Left renal cortex interstitium (tissue), 4 donors: ENCODE measurements at places on chromosomes 5 and 9.

DNA sequence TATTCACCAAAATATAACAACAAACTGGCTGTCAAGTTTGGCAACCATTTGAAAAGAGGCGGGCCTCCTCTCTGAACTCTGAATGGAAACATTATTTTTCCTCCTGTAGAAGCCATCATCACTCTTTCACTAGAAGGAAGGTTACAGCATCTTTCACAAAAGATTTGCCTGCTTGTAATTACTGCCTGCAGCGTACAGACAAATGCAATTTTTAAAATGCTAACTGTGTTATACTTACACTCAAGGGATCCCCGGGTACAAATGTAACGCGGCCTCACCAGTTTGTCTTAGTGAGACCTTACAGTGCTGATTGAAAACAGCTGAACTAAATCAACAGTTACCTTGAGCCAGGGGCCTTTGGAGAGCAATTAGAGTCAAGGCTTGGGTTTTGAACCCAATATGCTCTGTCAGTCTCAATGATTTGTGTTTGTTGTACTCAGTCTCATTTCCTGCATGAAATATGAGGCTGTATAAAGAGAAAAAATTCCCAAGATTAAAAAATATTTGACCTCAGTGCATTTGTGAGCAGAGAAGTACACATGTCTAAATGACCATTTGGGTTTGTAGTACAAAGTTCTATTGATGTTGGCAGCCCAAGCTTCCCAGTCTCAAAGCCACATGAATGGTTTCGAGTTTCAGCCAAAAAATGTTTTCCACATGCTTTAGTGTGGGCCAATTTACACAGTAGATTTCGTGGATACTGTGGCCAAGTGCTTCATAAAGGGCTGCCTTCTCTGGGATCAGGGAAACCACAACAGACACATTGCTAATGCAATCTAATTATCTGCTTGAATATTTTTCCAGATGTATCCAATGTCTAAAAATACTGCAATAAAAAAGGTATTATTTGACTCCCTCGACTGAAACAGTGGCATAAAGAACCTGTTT, 500.0 kb downstream of the SPATA31D1 start:
- peak; percentile 68 for DNase-seq

GRCh38 chr5:177427211-177427822, 841 bp downstream of the GRK6 start:
- DNase-seq = no peak

DNA sequence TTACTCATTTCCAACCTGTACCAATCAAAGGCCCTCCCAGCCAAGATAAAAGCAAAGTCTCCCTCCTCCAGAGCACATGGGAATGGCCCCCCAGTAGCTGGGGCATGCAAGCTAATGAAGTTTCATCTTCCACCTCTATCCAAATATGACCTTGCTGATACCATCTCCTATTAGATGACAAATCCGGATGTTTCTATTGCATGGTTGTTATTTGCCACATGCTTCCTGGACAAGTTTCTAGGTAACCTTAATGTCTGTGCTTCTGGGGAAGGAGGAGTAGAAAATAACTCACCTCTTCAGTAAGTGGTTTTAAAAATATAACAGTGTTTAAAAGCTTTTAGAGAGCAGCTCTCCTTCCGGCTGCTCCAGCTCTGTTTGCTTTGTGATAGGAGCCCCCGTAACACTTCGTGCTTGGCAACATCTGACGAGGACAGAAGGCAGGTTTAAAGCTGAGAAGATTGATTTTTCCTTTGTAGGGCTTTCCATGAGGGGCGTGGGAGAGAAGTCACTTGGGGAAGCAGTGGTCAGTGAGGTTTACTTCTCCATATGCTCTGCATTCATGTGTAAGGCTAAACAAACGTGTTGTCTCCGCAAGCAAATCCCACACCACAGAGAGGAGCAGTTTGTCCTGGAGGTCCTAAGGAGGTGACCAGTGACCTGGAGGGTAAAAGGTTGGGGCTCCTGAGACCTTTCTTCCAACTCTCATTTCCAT, 40.3 kb upstream of the GLRX start:
- no peak for DNase-seq

- DNase-seq = no peak
Observed at GRCh38 chr5:87022415-87022814, 245.3 kb upstream of the RASA1 start.

- DNase-seq = no peak
Observed at GRCh38 chr9:9216934-9217333, 1395.9 kb downstream of the PTPRD start.

GRCh38 chr9:121141706-121142105, 60.0 kb downstream of the RAB14 start:
- no peak for DNase-seq

DNA sequence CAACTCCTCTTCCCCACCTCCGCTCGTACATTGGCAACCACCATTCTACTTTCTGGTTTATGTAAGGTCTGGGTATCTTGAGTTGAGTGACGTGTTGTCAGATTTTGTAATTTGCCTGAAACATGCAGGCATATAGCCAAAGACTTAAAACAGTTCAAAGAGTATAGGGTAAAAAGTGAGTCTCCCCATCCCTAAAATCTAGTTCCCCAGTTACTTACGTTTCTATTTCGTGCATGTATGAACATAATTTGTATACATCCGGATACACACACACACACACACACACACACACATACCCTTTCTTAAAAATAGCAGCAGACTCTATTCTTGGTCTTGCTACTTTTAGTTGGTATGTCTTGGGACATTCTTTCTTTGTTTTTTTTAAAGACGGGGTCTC, 915 bp downstream of the HSDL2 start:
- DNase-seq = no peak

GRCh38 chr5:79932510-79933504, 58.3 kb downstream of the MTX3 start:
- DNase-seq = no peak

DNA sequence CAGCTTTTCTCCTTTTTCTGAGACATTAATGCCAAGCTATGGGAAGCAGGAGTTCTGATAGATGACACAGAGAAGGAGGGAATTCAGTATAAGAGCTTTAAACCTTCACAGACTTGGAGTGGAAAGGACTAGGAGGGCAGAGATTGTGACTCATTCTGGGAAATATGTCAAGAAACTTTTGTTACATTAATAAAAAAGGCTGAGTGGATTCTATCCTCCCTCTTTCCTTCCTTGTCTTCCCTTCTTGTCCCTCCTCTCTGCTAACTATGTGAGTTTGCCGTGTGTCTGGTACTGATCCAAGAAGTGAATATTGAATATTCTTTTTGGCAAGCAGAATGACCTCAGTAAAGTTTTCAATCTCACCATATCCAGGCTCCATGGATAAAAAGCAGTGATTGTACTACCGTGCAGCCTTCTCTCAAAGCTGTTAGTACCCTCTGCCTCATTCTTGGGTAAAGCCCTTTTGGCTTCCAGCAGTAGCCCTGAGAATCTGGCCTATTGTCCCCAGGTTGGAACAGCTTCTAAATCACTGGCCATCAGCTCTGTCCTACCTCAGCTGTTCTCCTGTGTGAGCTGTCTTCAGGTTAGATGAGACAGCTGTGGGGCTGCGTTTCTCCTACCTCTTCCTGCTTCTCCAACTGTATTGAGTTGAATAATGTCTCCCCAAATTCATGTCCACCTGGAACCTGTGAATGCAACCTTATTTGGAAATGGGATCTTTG, 73.9 kb downstream of the ATG10 start:
- no peak for DNase-seq

- DNase-seq = no peak
Observed at GRCh38 chr9:72324974-72325373, 40.0 kb downstream of the ZFAND5 start.

GRCh38 chr5:179375236-179375685, 30.0 kb upstream of the ADAMTS2 start:
- no peak for DNase-seq

DNA sequence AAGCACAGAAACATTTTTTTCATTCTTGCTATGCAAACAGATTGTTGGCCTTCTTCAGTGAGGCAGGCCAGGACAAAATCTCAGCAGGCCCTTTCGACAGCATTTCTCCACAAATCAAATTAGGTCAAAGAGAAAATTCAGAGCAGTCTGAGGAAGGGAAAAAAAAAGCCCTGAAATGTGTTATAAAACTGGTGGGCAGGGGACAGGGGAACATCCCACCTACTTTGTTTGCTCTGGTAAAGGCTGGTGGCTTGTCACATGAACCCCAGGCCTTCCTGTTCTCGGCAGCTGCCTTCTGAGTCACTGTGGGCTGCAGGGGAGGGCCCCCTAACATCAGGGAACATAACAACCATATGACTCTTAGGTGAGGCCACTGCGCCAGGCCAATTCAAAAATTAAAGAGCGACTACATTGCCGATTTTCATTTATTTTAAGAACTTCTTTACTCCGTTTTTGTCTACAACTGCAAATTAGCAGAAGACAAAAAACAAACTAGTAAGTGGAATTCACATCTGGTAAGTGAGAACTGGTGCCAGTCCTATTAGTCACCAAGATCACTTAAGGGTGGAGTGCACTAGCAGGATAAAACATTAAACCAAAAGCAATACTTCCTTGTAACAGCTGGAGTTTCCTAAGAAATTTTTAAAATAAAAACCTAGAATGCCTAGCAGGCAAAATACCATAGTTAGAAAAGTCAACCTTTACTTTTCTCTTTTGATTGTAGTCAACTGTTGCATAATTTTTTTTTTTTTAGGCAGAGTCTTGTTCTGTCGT, 46.2 kb upstream of the DENND4C start:
- DNase-seq = no peak

DNA sequence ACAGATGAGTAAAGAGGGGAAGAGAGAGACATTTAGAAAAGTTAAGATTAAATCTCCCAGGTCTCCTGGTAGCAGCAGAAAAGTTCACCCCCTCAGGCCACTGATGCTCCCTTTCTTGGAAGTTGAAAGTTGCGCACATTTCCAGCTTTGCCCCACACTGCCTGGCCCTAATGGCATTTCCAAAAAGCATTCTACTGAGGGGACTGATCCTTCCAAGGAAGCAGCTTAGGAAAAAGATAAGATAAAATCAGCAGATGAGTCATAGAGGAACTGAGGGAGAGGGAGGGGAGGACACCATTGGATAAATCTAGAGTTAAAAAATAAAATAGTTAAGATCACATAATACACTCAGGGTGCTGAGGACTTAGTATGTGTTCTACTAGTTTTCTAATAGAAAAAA, 67.6 kb upstream of the SLC12A2 start:
- no peak for DNase-seq

DNA sequence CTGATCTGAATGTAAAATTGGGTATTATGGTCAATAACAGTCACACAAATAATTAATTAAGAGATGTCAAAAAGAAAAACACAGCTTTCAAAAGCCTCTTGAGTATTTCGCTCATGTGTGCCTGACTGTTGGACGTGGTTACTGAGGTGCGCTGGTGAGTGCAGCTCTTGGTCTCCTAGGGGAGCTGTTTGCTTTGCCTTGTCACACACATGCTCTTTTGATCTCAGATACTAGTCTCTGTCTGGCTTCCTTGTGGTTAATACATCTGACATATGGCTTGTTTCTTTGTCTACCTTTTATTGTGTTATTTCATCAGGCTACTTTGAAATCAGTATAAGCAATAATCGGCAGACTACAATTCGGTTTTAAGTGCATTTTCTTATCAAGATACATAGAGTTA, 51.5 kb downstream of the PCSK1 start:
- DNase-seq = no peak
